H1 (cell line): ENCODE measurements at places on chromosomes 6 and 20. TPM values are rescaled to one million over a fixed set of nuclear protein-coding genes. Genes with fewer than 3 reads are reported as not detected.

DNA sequence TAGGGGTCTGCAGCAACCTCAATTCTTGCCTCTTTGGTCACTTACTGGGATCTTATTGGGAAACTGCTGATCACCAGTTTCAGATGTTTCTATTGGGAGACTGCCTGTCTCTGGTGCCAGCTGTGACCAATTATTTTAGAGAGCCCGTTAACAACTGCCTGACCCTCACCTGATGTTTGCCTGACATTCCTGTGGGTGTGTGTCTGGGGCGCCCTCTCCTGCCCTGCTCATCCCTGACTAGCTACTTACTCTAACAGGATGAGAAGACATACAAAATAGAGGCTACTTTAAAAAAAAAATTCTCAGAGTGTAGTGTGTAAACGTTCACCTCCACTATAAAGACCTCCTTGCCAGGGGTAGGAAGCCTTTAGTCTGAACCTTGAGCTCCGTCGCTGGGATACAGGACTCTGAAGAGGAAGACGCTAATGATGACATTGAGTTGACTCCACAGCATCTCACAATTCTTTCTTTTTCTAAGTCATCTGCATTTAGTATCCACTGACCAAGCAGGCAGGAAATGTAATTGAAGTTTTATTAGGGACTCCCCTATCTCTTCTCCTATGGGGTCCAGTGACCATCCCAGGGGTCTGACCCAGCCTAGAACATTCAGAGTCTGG lies 54.6 kb upstream of the DDR1 start:
- no peak for DNase-seq

Gene EYA4
- total RNA-seq = 0.17 TPM in 1 of 2 replicates, not detected in the other

GRCh38 chr6:166879594-166879993 lies 76.8 kb downstream of the RNASET2 start:
- DNase-seq = no peak

- DNase-seq = no peak
These were observed 135.8 kb upstream of the PRSS16 start for GRCh38 chr6:27111743-27112142.

DNA sequence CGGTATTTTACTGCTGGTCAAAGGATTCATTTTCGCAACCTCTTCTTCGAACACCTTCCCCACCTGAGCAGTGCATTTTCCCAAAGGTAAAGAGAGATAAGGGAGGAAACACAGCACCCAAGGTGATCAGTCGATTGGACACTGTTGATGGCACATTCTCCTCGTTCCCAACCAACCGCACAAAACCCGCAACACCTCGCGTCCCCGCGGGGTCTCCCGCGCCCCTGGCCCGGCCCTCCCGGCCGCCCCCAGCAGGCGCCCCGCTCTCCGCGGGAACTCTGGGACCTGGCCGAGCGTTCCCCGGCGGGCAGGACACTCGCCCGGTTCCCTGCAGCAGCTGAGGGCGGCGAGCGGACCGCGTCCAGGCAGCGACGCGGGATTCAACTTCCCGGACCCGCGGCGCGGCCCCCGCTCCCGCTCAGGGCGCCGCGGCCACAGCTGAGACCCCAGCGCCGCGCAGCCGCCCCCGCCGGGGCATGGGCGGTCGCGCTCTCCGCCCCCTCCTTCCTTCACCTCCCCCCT lies 506 bp downstream of the RGS17 start:
- DNase-seq = peak; percentile 67

GRCh38 chr6:26536571-26537159 lies 1.5 kb upstream of the HMGN4 start:
- DNase-seq = no peak

Gene CST4
- not detected in 2 replicates for total RNA-seq

Gene ZNF451
- total RNA-seq = 49.4 and 56.8 TPM in 2 replicates

GRCh38 chr6:167547751-167548150 lies 222.9 kb downstream of the TTLL2 start:
- no peak for DNase-seq

DNA sequence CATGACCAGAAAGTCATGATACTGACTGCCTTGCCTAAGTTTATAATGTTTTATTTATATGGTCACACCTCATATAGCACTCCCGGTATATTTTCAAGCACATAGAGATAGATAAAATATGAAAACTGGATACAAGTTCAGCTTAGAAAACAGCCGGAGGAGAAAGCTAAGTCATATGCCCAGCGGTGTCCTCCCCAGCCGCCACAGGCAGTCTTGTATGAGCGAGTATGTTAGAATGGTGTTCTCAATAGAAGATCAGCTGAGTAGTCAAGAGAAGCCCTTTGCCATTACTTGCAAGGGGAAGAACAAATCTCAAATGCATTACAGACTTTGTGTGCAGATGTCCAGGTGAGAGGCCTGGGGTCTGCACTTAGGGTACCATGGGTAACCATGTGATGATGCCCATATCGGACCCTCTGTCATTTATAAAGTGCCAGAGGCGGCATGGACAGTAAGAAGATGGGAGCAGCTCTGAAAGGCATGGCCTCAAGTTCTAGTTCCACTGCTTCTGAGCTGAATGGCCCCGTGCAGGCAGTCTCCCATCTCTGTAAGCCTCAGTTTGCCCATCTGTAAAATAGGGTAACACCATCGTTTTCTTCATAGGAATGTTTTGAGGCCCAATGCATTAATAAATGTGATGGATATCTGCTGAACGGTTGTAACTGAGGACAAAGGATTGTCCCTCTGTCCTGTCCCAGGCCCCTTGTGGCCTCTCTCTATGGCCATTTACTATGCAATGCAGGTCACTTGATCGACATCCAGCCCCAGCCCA lies 195.7 kb upstream of the SNX9 start:
- no peak for DNase-seq

GRCh38 chr6:72636786-72637185 lies 14.9 kb downstream of the KCNQ5 start:
- no peak for DNase-seq

GRCh38 chr6:125154761-125155135 lies 1.2 kb downstream of the TPD52L1 start:
- no peak for DNase-seq

- no peak for DNase-seq
These were observed 54.1 kb upstream of the SHLD1 start for GRCh38 chr20:5696011-5696559.

Gene ULBP3
- 3.3 and 4.2 TPM in 2 replicates for total RNA-seq

DNA sequence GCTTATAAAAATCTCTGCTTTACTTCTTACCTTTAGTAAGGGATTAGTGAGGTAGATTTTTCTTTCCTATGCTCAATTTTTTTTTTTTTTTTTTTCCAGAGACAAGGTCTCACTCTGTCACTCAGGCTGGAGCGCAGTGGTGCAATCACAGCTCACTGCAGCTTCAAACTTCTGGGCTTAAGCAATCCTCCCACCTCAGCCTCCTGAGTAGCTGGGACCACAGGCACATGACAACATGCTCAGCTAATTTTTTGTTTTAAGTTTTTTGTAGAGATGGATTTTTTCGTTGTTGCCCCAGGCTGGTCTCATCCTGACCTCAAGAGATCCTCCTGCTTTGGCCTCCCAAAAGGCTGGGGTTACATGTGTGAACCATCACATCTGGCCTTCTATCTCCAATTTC lies 58.9 kb upstream of the RREB1 start:
- no peak for DNase-seq

Gene EYA2
- total RNA-seq = 1.6 and 1.7 TPM in 2 replicates

DNA sequence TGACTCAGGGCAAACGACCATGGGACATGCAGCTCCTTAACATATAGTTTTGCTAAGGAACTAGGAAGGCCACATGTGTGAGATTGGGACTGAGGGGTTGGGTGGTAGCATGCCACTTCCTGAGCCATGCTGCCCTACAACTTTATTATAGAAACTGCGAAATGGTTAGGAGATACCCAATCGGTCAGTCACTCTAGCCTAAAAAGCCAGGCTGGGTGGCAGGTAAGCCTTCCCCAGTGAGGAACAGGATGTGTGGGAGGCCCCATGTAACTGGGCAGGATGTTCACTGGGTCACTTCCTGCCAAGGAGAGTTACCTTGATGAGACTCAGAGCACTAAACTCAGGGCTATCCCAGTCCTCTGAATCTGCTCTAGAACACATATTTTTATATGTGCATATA lies 123.5 kb downstream of the MAP3K7 start:
- no peak for DNase-seq

DNA sequence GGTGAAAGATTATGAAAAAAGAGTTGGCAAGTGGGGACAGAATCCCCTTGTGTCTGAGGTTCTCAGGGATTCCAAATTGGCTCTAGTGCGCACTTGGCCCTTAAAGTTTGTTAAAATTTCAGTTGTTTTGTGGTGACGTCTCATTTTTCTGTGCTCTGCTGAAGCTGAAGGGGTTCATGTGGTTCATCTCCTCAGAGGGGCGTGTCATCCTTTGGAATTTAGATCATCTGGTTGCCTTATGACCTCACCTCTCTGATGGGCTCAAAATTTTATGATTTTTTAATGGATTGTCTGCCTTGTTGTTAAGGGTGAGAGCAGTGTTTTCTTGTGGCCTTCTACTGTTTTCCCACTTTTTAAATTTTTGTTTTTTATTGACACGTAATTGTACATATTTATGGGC lies 20.3 kb downstream of the CYB5R4 start:
- no peak for DNase-seq

- DNase-seq = no peak
These were observed 102.1 kb upstream of the CEP162 start for GRCh38 chr6:84329516-84329915.

DNA sequence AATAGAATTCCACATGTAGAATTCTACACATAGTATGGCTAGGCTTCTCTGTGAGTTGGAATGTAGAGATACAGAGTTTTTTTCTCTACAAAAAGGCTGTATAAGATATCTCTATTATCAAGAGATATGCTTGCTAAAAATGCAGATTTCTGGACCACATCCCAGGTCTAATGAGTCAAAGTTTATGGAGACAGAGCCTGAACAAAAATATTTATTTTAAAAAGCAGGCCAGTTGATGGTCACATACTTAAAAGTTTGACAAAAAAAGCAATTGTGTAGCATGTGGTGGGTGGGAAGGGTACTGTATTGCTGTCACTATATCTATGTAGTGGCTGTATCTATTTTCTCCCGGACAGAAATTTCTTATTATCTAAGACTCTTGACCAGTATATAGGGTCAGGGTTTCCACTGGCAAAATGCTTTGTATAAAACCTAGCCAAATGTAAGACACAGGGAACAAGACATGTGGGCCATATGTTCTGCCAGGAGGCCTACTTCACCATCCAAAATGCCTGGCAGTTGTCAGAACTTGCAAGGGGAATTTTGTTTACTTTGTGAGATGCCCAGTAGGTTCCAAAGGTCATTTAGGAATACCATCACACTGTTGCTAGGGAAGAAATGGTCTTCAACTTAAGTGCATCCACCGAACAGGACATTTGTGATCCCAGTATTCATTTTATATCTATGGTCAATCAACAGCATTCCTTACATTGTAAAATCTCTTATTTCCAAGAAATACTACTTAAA lies 60.6 kb downstream of the SHPRH start:
- no peak for DNase-seq
